Ascending aorta (tissue), 2 donors: ENCODE measurements at places on chromosomes 3 and 15. TPM values are rescaled to one million over a fixed set of nuclear protein-coding genes. Genes with fewer than 3 reads are reported as not detected.

ISLR gene
- 211 TPM for total RNA-seq

FOXB1 gene
- total RNA-seq: not detected

FRMD5 gene
- not detected for total RNA-seq

GRCh38 chr15:98438907-98439306, 209.4 kb upstream of the IGF1R start:
- no peak overlapping the region for H3K27ac ChIP-seq
- DNase-seq: no peak
- no peak overlapping the region for H3K4me3 ChIP-seq

DNA sequence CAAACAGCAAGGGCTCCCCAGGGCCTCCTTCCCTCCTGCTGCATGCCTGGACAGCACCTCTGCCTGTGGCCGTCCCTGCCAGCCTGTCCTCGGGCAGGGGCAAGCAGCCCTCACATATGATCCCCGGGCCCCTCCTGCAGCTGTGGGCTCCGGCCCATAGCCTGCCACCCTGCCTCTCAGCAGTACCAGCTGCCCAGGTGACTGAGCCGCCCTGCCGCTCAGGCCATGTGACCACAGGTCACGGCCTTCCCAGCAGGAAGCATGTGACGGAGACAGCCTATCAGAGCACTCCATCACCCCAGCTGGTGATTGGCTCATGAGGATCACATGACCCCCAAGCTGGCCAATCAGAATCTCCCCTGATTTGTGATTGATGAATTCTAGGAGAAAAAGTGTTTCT, 23.9 kb downstream of the ALDH1L1 start:
- no peaks in the 10 kb centered on the region for H3K27me3 ChIP-seq
- no peaks in the 10 kb centered on the region for H3K4me1 ChIP-seq
- no peak for DNase-seq
- H3K27ac ChIP-seq: no peak overlapping the region

- H3K27me3 ChIP-seq: no peaks in the 10 kb centered on the region
- H3K27ac ChIP-seq: no peak overlapping the region
- no peaks in the 10 kb centered on the region for H3K36me3 ChIP-seq
- no peaks in the 10 kb centered on the region for H3K4me1 ChIP-seq
- peak; percentile 36 for DNase-seq
Observed at GRCh38 chr3:46538803-46539442, 27.2 kb downstream of the LRRC2 start.

DNA sequence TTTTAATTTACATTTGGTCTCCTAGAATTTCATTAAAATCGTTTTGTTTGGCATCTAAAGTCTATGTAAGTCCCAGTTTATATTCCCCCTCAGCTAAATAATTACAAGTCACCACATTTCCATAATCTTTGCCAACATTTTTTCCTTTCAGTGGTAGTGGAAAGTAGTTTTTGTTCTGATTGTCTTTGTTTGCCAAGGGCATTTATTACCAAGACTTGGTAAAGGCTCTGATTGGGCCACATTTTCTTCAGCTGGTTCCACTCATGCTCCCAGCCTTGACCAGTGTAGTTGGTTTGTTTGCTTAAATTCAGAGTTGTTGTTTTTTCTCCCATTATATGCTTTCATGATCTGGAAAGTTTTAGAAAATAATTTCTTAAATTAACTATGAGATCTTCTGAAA, 153.4 kb upstream of the MME start:
- H3K36me3 ChIP-seq: no peaks in the 10 kb centered on the region
- H3K27me3 ChIP-seq: no peaks in the 10 kb centered on the region
- H3K27ac ChIP-seq: no peak overlapping the region
- no peak overlapping the region for H3K4me3 ChIP-seq
- H3K4me1 ChIP-seq: no peaks in the 10 kb centered on the region

DNA sequence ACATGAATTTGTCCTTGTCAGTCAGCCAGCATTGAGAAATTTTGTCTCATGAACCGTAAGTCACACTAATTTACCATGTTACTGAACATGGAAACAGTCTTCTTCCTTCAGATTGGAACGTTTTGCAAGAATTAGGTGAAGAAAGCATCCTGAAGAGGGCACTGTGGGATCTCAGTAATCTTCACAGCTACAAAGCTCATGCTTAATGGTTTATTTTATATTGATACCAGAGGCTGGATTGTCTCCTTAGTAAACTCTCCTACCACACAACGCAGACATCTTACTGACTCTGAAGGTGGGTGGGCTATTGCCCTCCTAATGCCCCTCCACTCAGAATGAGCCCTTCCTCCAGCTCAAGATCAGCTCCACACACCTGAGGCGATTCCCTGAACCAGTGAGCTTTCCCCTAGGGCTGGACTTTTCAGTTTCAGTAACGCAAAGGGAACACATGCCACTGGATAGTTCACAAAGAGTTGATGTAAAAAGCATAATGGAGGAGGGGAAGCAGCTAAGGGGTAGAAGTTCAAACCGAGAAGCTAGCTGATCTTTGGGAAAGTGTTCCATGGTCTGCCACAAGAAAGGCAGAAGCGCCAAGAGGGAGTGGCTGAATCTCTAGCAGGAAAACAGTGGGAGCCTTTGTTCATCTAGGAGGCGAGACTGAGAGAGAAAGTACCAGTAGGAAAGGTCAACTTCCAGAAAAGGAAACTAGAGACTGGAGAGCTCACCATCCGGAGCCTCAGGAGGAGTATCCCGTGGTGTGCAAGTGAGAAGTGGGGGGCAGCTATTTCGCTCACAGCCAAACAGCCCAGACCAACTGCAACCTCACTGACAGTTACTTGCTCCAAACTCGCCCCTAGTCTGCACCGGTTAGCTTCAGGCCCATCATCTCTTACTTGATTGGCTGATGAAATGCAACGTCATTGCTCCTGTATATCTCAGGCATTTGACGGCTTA, at the start of gene SLC9C1:
Gene SLC9C1 (minus strand): TSS at position 849 of the 954 bp plus-strand sequence. CDS start 7,425 bp downstream, outside the sequence.
- no peaks in the 10 kb centered on the region for H3K4me1 ChIP-seq
- H3K27me3 ChIP-seq: no peaks in the 10 kb centered on the region
- no peak for DNase-seq
- H3K4me3 ChIP-seq: peak within 1 kb of the TSS; percentile 71
